ENCODE measurements at places on chromosomes 16 and 17.

DNA sequence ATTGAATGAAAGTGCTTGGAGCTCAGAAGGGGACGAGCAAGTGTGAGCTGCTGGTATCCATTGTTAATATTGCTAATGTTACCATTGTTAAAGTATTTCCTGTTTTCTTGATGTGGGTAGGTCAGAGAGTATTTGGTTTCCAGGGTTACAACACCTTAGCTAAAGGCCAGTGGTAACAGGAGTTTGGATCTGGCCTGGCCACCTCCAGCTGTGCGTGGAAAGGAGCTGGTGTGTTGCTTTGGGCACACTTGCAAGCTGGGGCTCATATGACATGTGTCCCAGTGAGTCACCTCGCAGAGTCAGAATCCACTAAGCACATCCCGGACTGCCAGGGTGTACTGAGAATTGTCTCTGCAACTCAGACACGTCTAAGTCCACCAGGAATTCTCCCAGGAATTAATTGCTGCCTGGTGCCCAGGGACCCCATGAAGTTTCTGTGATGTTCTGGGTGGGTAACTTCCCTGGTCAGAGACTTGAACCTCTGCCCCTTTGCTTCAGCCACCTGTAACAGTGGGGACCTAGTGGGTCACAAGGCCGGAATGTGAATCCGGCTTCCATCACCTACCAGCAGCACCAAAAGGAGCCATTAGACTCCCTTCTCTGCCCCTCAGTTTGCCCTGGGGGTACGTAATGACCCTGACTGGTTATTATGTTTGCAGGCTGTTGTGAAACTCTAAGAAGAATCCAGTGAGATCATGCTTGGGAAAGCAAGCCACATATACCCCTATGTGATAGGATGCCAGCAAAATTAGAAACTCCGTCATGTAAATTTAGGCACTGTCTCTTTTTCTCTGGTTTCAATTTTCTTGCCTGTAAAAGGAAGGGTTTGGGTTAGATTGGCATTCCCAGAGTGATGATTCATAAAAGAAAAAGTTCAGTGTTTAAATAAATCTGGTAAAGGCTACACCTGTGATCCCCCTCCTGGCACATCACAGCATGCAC is 12.8 kb downstream of the SLC6A2 start:
- DNase-seq, result no peak

DNA sequence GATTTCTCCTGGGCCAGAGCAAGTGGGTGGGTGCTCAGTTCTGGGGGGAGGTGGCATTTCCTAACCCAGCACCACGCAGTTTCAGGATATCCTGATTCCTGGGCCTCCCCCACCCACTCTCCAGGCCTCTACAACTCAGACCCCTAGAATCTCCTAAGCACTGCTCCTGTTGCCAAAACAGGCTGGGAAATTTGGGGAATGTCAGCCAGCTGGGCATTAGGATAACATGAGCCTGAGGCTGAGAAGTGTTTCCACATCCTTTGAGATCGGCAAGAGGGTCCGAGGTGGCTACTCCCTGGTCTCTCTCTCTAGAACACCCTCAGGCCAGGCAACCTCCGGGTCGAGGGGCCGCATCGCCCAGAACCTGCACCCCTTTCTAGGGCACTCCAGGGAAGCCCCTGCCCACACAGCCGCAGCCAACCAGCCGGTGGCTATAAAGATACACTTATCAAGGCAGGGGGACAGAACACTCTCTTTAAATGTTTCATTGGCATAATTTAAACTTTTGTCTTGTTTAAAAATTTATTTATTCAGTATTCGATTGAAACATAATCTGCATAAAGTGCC is 23.6 kb downstream of the TBC1D16 start:
- no peak for DNase-seq

GRCh38 chr16:11670171-11671131 is 2.2 kb downstream of the SNN start:
- DNase-seq, result no peak

GRCh38 chr17:80718428-80718827 is 173.8 kb downstream of the RPTOR start:
- DNase-seq, result no peak

- no peak for DNase-seq
Observed at GRCh38 chr16:28320023-28320561, 27.8 kb downstream of the SBK1 start.

DNA sequence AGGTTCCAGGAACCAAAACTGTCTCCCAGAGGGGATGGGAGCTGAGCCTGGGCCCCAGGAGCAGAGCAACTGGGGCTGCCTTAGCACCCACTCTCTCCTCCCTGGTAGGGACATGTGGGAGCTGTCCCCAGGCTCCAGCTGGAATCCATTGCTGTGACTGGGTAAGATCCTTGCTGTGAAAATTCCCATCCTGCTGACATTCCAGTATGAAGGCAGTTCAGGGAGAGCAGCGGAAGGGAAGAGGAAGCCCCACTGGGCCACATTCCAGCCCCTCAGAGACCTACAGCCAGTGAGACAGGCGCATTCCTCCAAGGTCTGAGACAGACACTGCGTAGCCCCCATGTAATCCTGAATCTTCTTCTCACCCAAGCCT is 24.2 kb downstream of the MYO18A start:
- DNase-seq, result no peak

Data from NCI-H748 treated with DMSO at 0.1 percent for 48 hours (cell line).